ENCODE measurements at places on chromosomes 11 and 22.

GRCh38 chr11:27611947-27612455 lies 88.3 kb downstream of the BDNF start:
- DNase-seq = no peak

GRCh38 chr11:2301631-2302305 lies at the start of the genes C11orf21 and TSPAN32:
C11orf21 (minus strand) TSS chr11:2301918; CDS start chr11:2301808, 110 bp downstream.
TSPAN32 (plus strand) TSS chr11:2302013; CDS start chr11:2302150, 137 bp downstream.
- DNase-seq = no peak

DNA sequence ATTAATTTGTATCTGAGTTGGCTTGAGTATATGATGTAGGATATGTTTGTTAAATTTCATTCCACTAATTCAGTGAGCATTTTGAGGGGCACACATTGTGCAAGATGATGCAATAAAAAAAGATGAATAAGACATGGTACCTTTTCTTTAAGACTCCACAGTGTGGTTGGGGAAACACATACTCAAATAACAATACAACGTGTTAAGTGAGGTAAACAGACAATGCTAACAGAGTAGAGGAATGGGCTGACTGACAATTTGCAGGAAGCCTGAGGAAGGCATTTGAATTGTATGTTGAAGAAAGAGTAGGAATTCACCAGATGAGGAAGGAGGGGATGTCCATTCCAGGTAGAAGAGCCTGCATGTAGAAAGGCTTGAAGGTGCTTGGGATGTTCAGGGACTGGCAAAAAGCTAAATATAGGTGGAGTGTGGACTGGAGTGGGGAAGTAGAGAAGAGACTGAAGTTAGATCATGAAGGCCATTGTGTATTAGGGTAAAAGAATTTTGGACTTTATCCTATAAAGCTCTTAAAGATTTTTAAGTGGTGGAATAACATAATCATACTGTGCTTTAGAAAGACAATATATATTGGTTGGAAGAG lies 6.8 kb downstream of the RNF169 start:
- no peak for DNase-seq

- no peak for DNase-seq
These were observed 3.1 kb downstream of the MOB2 start for GRCh38 chr11:1483445-1483961.

DNA sequence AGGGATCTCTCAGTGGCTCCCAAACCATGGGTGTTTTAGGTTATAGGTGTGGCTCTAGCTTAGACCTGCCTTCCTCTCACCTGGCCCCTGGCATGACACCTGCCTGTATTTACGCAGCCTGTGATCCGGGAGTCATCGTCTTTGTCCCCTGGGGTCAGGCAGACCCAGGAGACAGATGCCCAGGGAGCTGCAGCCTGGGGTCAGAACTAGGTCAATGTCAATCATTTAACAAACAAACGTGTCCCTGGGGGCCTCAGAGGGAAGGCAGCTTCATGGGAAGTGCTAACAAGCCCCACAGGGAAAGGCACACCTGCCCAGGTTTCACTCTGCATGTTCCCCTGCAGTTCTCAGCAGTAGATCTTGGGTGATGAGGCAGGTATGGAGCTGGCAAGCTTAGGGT lies 12.0 kb downstream of the BACE1-AS start:
- no peak for DNase-seq

DNA sequence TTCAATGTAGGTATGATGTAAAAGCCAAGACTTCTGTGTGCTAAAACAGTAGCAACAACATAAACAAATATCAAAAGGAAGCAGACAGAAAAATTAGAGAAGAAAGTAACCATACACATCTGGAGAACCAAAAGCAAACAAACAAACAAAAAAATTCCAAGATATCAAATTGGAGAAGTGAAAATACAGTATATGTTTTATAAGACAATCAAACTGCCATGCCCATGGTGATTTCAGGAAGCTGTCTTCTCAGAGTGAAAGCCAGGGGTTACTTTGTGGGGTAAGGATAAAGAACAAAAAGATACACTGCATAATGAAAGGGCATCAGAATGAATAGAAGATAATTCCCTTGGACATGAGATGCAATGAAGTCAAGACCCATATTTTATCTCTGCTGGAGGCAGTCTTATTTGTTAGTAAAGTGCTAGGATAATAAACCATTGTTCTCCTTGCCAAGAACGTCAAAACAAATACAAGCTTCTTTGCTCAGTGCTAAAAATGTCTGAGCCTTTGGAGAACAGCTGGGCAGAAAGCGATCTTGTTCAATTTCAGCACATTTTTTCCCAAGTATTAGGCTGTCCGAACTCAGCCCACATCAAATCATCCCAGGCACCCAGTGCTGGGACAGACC lies 38.1 kb upstream of the LDLRAD3 start:
- no peak for DNase-seq

GRCh38 chr22:49971232-49972162 lies 10.9 kb downstream of the PIM3 start:
- no peak for DNase-seq

GRCh38 chr11:19442554-19442910 lies 201.8 kb upstream of the E2F8 start:
- no peak for DNase-seq

GRCh38 chr22:44049486-44050231 lies 25.6 kb downstream of the PARVB start:
- DNase-seq = no peak

DNA sequence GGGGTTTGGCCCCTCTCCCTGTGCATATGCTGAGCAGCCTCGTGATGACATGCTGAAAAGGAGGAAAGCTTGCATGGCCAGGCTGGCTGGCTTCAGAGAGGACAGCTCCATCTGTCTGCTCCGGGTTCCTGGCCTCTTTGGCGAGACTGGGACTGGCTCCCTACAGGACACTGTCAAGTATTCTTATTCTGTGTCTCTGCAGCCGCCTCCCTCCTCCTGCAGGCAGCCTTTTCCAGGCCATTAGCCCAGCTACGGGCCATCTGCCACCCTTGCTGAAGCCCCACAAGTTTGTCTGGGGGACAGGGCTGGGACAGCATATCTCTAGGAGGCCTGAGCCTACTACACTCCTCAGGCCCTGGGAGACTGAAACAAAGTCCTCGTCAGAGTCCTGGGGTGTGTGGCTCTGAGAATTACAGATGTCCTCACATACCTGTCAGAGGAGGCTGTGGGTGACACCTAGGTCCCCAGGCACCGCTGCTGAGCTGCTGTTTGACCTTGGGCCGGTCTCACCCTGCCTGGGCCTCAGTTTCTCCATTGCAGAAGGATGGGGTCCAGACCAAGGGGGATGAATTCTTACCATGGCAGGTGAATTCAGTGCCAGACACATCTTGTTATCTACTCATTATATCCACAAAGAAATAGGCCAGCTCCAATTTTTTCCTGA lies 11.0 kb downstream of the MRGPRG start:
- DNase-seq = no peak

DNA sequence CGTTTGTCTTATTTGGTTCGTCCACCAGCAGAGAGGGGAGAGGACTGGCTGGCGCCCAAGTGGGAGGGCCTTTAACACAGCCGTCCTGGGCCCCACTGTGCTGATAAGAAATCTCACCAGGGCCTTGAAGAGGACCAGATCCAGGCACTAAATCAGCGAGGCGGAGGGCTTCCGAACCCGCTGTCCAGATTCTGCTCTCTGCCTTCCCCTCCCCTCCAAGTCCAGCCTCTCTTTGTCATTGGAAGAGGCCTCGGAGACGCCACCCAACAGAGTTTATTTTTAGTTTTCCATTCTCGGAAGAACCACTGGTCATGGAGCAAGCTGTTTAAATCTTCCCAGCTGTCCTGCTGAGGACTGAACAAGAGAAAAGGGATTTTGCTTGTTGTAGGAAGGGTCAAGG lies 9.3 kb upstream of the FXYD6 start:
- DNase-seq = no peak

DNA sequence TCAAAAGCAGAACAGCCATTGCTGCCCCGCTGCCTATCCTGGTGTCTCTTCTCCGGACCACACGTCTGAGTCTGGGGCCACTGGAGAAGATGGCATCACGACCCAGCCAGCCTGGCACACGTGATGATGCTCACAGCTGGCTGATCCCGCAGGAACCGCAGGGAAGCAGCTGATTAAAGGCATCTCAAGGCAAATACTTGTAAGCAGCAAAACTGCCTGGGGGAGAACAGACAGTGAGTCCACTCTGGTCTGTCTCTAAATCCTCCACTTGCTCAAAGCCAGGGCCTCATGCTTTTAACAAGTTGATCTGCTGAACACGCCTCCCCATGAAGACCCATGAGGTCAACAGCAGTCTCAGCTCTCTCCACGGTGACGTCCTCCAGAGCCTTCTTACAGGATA lies 108.6 kb downstream of the BRD1 start:
- DNase-seq = no peak

DNA sequence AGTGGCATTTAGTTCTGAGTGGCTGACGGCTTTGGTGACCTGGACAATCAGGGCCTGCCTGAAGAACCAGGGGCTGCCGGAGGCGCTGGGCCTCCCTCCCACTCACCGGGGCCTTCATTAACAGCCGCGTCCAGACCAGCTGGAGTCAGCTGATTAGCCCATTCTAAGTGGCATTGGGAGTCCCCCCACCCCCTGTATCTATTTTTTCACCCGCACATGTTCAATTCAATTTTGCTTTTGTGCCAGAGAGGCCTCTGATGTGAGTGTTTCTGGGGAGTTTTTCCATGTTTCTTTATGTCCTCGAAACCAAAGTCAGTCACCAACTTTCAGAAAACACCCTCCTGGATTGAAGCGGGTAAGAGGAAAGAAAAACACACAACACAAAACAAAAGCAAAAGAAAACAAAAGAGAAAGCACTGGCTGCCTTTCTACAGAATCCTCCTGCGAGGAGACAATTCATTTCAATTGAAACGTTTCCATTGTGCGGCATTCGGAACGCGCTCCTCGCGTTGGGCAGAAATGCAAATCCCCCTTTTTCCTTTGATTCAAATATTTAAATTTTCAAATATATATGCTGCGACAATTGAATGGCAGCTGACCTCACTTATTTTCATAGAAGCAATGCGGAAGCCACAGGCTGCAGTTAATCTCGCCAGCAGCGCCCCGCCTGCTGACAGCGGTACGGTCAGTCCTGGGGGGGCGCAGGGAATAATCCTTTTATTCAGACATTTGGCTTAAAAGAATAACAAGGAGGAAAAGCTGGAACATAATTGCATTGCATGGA lies 17.7 kb downstream of the CDKN1C start:
- DNase-seq = no peak

DNA sequence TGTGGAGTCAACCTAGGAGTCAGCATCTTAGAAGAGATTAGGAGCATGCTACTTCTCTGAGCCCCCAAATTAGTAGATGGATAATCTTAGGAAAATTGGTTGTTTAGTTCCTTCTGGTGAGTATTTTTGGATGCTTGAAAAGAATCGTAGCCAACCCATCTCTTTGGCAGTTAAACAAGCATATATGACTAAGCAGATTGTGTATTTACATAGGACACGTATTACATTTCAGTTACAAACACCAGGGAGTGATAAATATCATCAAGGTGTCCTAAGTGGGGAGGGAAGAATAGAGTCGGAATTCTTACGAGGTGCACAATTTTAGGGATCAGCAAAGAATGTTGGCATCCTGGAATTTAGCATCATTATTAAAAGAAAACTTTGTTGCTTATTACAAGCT lies 13.5 kb downstream of the PLET1 start:
- DNase-seq = no peak

DNA sequence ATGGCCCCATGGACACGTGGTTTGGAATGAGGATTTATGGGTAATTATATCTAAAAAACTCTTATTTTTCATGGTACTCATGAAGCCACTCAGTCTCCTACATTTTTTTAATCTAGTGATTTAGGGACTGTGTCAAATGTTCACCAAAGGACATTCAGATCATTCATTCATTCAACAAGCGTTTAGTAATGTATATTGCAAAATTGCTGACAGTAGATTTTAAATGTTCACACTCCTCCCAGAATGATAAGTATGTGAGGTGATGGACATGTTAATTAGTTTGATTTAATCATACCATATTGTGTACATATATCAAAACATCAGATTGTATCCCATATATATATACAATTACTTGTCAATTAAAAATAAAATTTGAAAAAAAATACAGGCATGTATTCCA lies 40.8 kb upstream of the E2F8 start:
- no peak for DNase-seq

DNA sequence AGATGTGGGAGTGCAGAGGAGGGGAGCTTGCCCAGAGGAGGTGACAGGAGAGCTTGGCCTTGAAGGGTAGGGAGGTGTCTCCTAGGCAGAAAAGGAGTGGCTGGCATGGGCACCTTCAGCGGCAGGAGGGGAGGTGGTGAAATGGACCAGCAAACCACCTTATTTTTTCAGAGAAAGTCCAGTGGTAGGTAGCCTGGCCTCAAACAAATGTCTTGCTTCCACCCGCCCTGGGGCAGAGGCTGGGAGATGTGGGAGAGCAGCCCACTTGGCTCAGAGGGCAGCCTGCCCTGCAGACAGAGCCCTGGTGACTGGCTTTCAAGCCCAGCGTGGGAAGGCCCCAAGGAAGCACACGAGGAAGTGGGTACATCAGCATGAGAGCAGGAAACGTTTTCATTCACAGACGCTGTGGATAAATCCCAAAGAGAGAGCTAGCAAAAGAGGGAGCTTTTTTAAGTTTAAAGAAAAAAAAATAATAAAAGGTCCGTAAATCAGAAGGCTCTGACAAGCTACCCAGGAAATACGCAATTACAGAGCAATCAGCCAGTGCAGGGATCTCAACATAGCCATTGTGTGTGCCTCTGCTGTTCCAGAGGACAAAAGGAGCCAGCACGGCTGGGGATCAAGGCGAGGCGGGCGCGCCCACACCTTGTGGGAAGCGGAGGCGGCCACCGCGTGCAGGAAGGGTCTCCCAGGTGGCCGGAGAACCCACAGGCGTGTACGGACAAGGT lies 238.7 kb upstream of the PLET1 start:
- DNase-seq = no peak

GRCh38 chr11:82907371-82907770 lies 5.8 kb downstream of the DDIAS start:
- no peak for DNase-seq

- DNase-seq = no peak
These were observed 37.4 kb upstream of the NCR3LG1 start for GRCh38 chr11:17314232-17314547.

GRCh38 chr22:24521791-24522245 lies 26.7 kb downstream of the UPB1 start:
- no peak for DNase-seq

GRCh38 chr11:86482692-86483091 lies 108.0 kb downstream of the CCDC81 start:
- DNase-seq = no peak

- DNase-seq = no peak
These were observed 55.8 kb downstream of the CABIN1 start for GRCh38 chr22:24066865-24067264.

DNA sequence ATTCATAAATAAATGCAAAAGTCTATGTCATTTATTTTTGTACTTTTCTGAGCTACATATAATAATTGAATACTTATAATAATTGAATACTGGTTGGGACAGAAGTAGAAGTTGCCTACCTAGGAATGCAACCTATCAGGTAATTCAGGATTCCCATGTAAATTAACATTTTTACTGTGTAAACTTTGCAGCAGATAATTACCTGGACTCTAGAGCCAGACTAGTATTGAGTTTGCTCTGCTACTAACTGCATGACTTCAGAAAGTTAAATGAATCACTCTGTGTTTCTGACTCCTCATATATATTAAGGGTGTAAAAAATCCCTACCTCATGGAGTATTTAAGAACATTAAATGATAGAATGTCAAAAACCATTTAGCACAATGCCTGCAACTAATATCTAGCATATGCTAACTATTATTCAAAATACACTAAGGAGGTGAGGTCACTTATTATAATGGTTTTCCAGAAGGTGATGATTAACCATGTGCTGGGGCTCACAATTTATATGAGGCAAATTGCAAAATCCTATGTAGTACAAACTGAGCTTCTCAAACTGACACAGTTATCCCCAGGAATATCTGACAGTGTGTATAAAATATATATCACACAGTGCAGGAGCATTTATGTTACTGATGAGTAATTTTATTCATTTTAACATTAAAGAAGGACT lies 138.1 kb upstream of the ANO3 start:
- no peak for DNase-seq

All from stimulated activated CD8-positive, alpha-beta memory T cell treated with anti-CD3 and anti-CD28 coated beads, Interleukin-15, amount 100 ng/mL, for 24 hours (primary cell).